ENCODE measurements at places on chromosomes 6 and 20.

GRCh38 chr6:52377538-52378221, 15.7 kb downstream of the PAQR8 start:
- DNase-seq, result no peak

- no peak for DNase-seq
These were observed 10.2 kb upstream of the EPB41L1 start for GRCh38 chr20:36144336-36144735.

- no peak for DNase-seq
These were observed 146.2 kb downstream of the MMS22L start for GRCh38 chr6:97136626-97137358.

- DNase-seq, result no peak
These were observed 138.3 kb downstream of the COL9A1 start for GRCh38 chr6:70164556-70164955.

DNA sequence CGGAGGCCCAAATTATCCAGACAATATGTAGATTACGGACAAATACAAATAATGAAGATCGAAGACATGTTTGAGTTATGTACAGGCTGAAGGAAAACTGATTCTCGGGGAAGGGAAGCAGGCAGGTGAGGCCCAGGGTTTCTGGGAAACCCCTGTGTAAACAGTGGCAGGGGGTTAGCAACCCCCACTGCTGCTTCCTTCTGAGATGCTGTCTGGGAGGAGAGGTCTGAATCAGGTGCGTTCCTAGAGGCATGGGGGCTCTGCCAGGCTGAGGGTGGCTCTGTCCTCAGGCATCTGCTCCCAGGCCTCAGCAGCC, 7.2 kb upstream of the MDGA1 start:
- no peak for DNase-seq

GRCh38 chr20:1636621-1637020, 16.8 kb upstream of the SIRPB1 start:
- DNase-seq, result no peak

DNA sequence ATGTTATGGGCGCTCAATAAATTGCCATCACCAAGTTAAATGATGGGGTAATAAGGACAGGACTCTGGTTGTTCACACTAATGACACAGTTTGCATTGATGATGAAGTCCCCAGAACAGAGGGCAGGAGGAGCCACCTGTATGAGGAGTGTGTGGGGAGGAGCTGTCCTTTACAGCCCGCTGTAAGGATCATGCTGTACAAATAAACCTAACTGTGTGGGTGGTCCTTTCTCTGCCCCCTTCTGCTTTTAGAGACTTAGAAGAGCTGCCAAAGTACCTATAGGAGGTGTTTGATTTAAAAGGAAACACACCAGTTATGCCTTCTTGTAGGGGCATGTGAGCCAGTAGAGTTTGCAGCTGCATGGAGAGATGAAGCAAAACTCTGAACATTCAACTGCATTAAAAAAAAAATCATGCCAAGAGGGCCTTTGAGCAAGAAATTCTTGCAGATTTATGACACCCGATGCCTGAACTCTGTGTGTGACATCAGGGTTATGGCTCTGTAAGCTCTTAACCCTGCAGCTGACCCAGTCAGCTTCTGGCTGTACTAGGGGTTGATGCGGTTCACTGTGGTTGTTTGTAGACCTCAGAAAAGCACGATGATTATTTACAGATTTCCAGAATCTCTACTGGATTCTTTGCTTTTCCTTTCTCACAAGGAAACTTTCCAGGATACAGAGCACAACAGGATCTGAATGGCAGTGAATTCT, 67.4 kb downstream of the UST start:
- DNase-seq, result no peak

- DNase-seq, result no peak
These were observed 27.5 kb upstream of the AGPAT4 start for GRCh38 chr6:161301338-161301737.

DNA sequence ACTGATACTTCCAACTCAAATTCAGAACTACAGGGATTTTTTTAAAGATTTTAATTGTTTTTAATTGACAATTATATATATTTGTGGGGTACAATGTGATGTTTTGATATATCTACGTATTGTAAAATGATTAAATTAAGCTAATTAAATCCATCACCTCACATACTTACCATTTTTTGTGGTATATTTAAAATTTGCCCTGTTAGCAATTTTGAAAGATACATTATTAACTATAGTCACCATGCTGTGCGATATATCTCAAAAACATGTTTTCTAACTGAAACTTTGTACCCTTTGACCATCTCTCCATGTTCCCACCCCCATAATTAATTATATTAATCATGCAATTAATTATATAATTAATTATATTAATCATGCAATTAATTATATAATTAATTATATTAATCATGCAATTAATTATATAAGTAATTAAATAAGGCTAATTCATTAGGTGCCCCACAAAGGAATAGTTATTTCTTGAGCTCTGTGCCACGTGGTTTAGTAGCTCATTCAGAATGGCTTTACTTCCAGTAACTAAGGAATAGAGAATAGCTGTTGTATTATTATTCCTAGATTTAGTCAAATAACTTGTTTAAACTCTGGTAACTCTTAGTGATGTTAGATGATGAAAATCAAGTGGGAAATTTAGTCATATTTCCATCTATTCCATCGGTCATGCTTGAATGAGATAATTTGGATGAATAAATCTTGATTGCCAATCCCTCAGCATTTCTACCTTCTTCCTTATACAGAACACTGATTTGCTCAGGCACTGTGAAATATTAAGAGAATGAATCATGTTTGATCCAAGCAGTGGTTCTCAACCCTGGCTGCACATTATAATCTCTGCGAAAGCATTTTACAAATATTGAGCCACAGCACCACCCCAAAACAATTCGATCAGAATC, 25.1 kb downstream of the LOC128125822 start:
- DNase-seq, result no peak

DNA sequence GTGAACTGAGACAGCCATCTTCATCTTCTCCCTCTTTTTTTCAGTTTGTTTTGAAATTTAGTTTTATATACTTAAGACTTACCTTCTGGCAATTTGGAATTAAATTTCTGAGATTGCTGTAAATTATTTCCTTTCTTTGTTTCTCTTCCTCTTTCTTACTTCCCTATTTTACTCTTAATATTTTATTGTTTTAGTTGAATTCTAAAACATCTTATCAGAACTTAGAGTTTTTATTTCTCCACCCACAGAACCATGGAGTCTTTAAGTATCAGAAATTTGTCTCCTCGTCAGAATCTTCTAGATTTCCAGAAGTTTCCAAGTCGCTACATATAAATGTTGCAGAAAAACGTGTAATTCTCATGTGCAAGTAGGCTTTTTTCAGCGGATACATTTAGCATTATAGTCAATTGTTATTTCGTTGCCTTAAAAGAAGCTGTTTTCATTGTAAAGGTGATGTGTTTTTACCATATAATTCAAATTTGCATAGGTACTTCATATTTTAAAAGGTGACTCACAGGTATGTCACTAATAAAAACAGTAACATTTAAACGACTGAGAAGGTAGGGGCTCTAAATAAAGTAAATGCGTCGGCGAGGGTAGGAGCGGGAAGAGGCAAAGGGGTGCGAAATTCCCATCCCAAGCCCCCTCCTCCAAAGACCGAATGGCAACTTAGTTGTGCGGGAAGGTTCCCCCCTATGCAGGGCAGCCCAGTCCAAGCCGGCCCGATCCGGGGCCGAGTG, 866 bp upstream of the MYO6 start:
- no peak for DNase-seq

- no peak for DNase-seq
These were observed 215.7 kb downstream of the SLC35F1 start for GRCh38 chr6:118122801-118123200.

All from SHP77 (cell line).